WERI-Rb-1 (cell line): ENCODE measurements at places on chromosomes 13 and 19.

DNA sequence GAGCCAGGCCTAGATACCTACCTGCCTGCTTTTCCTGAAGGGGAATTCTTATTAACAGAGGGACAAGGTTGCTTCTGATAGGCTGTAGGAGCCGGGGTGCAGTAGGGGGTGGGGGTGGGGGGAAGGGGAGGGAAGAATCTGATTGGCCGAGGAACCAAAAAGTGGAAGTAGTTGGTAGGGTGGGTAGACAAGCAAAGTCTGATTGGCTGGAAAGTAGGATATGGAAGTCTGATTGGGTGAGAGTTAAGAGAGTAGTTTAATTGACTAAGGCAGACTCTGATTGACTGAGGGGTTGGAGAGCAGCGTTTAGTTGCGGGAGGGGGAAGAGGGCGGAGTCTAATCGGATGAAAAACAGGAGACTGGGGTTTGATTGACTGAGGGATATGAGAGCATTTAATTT, 9.4 kb upstream of the CYP4F22 start:
- DNase-seq: no peak

DNA sequence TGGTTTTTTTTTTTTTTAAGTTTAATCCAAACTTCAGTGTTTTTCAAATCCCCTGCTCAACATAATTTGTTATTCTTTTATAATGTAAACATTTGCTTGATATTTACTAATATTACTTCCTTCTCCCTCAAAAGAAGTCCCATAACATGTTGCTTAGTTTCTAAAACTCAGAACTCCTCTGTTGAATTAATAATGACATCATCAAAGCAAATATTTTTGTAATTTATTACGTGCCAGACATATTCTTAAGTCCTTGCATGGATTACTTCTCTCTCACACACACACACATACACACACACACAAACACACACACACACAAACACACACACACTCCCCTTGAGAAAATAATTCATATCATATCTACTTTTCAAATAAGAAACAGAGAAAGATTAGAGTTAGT, 1432.3 kb upstream of the SPRY2 start:
- DNase-seq: no peak

DNA sequence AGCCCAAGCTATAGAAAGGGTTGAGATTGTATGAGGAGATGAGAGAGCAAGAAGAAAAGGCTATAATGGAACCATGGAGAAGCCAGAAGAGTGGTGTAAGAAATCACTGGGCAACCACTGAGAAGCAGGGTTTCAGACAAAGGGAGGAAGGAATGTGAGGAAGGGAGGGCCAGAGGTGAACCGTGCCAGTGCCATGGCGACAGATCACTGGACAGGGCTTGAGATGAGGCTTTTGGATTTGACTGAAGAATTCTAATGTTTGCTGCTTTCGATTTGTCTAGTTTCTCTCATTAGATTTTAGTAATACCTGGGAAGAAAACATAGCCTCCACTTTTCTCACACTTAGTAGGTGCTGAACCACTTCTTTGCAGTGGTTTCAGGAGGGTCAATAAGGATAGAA, 6.3 kb upstream of the GPR183 start:
- no peak for DNase-seq

- DNase-seq: no peak
Measured at GRCh38 chr13:49246850-49247642, 679 bp upstream of the CDADC1 start.

DNA sequence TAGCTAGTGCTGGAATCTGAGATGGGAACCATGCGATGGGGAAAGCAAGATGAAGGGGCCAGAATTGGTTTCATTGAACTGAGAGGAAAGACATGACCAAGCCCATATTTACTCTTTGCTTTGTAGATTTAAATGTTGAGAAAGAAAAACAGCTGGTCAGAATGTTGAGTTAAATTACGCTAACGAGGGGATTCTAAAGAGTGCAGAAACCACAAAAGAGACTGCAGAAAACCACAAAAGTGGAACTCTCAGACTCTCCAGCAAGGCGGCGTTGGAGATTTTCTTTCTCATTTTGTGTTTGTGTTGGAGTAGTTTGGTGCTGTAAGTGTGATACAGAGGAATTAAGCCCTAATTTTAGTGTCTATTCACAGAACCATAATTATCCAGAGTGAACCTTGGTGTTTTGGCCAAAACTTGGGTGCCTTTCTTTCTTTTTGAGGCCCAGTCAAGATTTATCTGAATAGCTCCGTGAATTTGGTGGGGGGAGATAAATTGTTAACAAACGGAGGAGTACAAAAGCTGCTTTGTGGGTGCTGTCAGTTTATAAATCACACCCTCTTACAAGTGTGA, 26.3 kb downstream of the SAE1 start:
- no peak for DNase-seq

DNA sequence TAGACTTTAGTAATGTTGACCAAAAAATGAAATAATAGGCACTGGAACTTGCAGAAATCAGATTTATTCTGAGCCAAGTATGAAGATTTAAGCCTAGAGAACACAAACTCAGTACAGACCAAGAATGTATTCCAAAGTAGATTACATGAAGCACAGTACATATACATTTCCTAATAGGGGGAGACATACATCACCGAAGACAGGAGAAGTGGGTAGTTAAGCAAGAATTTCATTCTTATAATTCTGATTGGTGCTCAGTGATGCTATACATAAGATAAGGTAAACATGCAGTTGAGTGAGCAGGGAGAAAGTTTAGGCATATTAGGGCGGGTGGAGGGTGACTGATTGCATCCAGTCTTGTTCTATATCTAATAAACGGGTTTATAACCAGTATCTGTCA, 2218.8 kb downstream of the PCDH9 start:
- DNase-seq: no peak

DNA sequence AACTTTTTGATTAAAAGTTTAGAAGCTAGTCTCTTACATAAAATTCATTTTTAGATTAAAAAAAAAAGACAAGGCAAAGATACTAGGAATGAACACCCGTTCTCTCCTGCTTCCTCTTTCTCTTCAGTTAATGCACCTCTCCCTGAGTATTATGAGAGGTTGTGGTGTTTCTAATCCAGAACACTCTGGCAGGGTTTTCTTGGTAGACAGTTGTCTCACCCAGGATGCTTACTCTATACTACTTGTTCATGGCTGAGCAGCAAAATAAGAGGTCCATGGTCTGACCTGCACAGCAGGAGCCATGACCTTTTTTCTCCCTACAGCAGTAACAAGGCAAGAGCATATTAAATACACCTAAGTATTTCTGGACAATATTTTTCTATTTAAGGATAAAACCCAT, 62.0 kb downstream of the MICU2 start:
- DNase-seq: no peak

DNA sequence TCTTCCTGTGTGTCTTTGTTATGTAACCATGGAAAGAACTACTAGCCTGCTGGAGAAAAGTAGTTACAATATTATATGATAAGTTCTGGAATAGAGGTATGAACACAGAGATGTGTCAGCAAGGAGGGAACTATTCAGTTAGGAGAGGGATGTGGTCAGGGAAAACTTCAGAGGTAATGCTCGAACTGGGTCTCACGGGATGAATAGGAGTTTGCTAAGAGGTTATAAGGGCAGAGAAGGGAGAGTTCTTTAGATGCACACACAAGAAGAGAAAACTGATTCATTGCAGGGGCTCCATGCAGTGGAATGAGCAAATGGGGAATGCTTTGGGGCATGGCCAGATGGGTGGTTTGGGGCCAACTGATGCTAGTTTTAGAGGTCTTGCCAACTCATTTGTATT, 46.0 kb upstream of the SIAH3 start:
- no peak for DNase-seq

- DNase-seq: no peak
Measured at GRCh38 chr19:2371656-2372055, 11.6 kb downstream of the TMPRSS9 start.

DNA sequence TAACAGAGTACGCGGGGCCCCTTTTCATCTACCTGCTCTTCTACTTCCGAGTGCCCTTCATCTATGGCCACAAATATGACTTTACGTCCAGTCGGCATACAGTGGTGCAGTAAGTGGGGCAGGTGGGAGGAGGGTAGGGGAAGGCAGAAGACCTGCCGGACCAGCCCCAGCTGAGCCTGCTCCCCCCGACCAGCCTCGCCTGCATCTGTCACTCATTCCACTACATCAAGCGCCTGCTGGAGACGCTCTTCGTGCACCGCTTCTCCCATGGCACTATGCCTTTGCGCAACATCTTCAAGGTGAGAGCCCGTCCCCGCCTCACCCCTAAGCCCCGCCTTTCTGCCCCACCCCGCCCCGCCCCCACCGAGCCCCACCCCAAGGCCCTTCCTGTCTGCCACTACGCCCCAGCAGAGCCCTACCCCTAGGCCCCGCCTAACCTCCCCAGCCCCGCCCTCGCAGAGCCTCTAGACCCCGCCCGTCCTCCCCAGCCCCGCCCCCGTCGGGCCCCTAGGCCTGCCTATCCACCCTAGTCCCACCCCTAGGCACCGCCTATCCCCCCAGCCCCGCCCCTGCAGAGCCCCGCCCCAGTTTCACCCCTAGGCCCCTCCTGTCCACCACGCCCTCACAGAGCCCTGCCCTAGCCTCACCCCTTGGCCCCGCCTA, 7.7 kb downstream of the NDUFB7 start:
- peak; percentile 83 for DNase-seq
